ENCODE measurements at places on chromosomes 6 and 20.

DNA sequence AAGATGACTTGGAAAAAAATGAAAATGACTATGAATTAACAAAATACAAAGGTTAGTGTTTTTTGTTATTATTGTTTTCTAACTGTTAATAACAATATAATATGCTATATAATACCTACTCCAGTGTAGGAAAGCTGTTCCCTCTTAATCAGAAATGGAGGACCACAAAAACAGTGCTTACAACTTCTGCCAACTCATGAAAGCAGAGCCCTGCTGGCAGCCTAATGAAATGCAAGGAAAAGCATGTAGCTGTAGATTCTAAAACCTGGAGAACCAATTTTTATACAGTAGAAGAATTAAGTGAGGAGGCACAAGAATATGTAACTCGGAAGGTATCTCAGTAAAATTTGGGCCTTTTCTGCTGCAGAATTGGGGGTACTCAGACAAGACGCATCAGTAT lies 29.4 kb downstream of the PHIP start:
- DNase-seq: no peak

GRCh38 chr20:38706509-38706908 lies 17.8 kb upstream of the SLC32A1 start:
- no peak for DNase-seq

DNA sequence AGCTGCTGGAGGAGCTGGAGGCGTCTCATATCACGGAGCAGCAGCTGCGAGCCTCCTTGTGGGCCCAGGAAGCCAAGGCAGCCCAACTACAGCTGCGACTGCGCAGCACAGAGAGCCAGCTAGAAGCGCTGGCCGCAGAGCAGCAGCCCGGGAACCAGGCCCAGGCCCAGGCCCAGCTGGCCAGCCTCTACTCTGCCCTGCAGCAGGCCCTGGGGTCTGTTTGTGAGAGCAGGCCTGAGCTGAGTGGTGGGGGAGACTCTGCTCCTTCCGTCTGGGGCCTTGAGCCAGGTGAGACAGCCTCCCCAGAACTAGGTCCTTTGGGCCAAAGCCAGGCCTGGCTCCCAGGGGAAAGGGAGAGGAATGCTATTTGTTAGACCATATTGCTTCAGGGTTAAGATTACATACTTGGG lies 31.7 kb downstream of the C20orf173 start:
- no peak for DNase-seq

DNA sequence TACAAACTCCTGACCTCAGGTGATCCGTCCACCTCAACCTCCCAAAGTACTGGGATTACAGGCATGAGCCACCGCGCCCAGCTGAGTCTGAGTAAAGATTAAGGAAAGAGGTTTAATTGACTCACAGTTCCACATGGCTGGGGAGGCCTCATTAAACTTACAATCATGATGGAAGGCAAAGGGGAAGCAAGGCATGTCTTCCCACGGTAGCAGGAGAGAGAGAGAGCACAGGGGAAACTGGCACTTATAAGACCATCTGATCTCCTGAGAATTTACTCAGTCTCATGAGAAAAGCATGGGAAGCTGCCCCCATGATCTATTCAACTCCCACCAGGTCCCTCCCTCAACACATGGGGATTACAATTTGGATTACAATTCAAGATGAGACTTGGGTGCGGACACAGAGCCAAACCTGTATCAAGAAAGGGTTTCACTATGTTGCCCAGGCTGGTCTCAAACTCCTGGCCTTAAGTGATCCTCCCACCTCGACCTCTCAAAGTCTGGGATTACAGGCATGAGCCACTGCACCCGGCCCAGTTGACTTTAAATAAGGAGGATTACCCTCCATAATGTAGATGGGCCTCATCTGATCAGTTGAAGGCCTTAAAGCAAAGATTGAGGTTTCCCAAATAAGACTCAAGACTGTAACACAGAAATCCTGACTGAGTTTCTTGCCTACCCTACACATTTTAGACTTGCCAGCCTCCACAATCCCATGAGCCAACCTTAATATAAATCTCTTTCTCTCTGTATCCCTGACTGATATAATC lies 13.1 kb upstream of the PEX7 start:
- DNase-seq: no peak

DNA sequence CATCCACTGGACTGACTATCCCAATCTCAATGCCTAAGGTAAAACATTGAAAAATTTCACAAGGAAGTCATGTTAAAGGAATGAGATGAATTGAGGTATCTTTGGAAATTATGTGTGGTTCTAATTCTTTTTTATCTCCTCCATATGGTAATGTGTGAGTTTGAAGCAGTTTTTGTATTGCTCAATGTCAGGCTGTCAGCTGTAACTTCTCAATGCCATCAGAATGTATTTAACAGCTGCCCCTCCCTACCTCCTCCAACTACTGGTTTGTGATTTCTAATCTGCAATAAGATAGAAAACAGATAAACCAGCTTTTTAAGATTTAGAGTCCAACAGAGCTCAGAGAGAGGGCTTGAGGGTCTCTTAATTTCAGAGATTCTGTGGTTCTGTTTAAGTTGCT lies 1005.8 kb upstream of the ADGRB3 start:
- DNase-seq: no peak

DNA sequence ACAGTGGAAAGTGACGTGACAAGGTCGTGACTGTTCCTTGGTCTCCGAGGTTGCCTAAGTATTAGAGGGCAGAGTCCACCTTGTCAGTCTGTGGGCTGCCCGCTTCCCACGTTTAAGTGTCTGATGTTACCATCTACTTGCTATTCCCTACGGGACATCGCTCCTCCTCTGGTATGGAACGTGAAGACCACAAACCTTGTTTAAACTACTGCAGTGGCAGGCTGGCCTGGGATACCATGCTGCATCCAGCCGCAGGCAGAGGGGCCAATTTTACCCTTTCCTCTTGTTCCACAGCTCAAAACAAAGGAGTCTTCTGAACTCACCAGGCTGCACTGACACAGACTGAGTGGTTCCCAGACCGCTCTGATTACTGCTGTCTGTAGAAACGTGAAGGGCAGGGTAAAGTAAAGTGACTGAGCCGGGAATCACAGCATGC lies 275.9 kb downstream of the FOXC1 start:
- no peak for DNase-seq

- DNase-seq: no peak
Observed at GRCh38 chr6:46704562-46704961, 16.9 kb downstream of the TDRD6 start.

DNA sequence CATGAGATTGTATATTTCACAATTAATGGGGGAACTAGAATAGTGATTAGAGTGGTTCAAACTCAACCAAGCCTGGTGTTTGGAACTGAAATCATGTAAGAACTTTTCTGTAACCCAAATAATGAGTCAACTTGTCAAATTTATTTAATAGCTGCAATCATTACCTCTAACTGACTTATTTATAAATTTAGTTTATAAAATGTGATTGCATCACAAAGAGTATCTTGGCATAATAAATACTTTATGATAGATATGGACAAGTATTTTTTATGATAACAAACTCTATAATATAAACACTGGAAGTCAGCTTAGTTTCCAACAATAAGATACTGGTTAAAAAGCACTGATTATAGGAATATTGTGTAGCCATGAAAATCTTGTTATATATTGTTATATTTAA lies 319.1 kb downstream of the RIMS1 start:
- DNase-seq: no peak

- no peak for DNase-seq
Observed at GRCh38 chr6:1423578-1423977, 34.2 kb downstream of the FOXF2 start.

DNA sequence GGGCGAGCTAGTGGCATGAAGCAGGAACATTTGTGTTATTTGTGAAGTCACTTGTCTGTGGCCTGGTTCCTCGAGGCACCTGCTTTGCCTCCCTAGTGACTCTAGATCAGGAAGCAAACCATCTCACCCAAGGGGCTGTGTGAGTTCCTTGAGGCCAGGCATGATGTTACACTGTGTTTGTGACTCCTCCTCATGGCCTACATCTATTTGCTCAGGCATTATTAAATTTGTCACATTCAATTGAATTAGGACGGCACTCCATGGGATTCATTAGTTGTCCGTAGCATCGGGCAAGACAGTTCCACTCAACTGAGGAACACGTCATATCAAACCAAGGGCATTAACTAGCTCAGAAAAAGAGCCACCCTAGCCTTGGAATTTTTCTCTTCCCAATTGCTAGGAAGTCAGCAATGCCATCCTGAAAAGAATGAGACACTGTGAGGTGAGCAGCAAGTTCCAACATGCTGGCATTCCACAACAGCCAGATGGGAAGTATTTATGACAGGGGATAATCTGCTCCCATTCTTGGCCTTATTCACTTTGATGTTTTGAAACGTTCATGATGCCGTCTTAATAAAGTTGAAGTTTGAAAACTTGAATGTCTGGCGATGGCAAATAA lies 17.2 kb downstream of the TMEM200A start:
- no peak for DNase-seq

GRCh38 chr6:35688605-35689322 lies at the start of gene FKBP5:
FKBP5 (minus strand) TSS chr6:35688915; CDS start chr6:35642824, 46,091 bp downstream.
- DNase-seq: peak; percentile 96

DNA sequence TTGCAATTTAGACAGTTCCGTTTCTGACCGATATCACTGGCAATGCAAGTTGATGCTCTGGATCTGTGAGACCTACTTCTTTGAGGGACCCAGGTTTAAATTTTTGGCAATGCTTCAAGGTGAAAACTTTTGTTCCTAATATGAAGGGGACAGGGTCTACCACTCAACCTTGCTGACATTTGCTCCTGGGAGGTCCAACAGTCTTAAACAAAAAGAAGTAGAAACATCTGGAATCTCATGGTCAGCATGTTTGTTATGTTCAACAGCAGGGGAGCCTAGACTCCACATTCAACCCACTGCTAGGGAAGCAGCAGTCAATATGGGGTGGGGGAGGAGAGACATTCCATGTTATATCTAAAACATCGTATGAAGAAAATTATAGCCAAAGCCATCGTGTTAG lies 196.4 kb downstream of the SIM1 start:
- no peak for DNase-seq

DNA sequence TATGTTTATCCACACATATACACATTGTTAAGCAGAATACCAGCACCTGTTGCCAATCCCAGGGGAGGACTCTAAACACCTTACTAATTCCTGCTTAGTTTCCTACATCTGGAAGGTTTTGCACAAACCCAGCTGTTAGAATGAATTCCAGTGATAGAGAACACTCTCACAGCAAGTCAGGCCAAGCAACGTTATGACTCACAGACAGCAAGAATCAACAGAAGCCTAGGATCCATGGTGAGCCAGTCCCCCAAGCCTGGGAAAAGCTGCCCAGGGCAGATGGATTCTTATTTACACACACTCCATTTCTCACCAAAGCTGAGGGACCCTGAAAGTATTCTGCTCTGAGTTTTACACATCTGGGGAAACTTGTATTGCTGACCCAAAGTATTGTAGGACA lies 291.7 kb downstream of the SLC35F1 start:
- DNase-seq: no peak

DNA sequence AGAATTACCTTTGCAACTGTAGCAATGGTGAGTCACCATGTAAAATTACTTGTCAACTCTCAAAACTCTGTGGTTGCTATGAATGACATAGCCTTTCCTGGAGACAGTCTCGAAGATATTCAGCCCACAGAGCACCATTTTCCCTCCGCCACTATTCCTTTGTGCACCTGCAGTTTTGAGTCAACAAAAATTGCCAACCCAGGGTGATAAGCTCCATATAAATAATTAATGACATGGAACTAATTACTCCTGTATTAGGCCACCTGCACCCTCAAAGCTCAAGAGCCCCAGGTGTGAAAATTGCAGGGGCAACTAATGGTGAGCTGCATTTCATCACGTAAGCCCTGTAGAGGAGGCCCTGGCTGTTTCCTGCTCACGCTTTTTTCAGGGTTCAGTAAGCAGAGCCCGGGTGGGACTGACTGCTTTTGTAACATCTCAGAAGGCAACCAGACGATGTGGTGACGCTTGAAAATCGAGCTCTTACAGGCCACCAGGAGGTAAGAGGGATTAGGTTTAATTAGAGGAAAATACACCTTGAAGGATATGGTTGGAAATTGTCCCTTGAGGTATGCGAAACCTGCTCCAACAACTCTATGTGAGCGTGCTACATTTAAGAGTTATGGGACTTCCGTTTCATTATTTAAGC lies 70.8 kb downstream of the BMP2 start:
- no peak for DNase-seq

- DNase-seq: no peak
Observed at GRCh38 chr6:154538640-154539191, 28.2 kb upstream of the CNKSR3 start.

GRCh38 chr6:99492092-99492491 lies 23.1 kb downstream of the USP45 start:
- DNase-seq: no peak

- no peak for DNase-seq
Observed at GRCh38 chr6:146909376-146909775, 294.8 kb upstream of the STXBP5 start.

DNA sequence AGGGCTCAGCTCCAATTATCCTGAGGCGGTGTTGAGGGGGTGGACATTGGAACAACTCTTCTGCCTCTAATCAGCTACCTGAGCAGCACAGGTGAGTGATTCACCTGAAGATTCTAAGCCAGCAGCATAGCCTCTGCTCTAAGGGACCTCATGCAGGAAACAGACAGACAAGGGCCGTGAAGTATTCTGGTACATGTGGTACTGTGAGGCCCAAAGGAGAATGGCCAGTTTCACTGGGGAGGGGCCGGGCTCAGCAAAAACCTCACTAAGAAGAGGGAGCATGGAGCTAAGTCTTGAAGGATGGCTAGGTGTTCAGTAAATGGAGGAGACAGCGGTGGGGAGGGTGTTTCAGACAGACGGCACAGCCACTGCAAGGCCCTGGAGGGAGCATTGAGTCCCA lies 58.5 kb upstream of the CCDC167 start:
- DNase-seq: no peak

- peak; percentile 31 for DNase-seq
Observed at GRCh38 chr20:24995741-24996448, 3.3 kb upstream of the APMAP start.

GRCh38 chr6:32941214-32941768 lies 463 bp upstream of the HLA-DMB start:
- peak; percentile 53 for DNase-seq

DNA sequence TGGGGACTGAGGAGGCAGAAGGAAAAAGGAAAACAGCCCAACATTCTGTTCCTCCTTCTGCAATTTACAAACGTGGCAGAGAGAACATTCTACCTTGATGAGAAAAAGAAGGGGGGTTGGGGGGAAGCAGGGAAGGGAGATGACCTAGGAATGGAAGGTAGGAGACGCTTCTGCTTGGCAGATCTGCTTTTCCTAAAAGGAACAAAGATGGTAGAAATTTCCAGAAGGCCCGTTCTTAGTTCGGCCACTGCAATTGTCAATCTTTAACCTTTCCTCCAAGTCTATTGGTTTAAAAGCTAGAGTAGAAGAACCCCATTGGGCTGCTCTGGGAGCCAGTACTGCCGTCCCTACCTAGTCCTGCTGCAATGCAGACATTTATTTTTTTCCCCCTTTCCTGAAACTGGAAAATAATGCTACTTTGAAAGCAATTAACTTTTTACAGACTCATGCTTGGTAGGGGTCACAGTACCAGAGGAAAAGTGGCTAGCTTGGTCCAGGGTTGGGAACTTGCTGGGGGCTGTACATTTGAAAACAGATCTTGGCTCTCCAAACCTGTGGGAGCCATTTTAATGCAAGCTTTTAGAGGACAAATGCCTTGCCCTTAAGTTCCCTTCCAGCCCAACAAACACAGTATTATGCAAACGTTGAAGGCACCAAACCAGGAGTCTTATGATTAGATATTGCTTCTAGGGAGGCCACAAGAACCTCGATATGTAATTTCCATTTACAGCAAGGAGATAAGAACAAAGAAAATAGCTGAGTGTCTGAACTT lies 2.6 kb downstream of the ZMYND8 start:
- DNase-seq: no peak

Measured in H1 (cell line).